ENCODE measurements at places on chromosomes 1 and 21.

DNA sequence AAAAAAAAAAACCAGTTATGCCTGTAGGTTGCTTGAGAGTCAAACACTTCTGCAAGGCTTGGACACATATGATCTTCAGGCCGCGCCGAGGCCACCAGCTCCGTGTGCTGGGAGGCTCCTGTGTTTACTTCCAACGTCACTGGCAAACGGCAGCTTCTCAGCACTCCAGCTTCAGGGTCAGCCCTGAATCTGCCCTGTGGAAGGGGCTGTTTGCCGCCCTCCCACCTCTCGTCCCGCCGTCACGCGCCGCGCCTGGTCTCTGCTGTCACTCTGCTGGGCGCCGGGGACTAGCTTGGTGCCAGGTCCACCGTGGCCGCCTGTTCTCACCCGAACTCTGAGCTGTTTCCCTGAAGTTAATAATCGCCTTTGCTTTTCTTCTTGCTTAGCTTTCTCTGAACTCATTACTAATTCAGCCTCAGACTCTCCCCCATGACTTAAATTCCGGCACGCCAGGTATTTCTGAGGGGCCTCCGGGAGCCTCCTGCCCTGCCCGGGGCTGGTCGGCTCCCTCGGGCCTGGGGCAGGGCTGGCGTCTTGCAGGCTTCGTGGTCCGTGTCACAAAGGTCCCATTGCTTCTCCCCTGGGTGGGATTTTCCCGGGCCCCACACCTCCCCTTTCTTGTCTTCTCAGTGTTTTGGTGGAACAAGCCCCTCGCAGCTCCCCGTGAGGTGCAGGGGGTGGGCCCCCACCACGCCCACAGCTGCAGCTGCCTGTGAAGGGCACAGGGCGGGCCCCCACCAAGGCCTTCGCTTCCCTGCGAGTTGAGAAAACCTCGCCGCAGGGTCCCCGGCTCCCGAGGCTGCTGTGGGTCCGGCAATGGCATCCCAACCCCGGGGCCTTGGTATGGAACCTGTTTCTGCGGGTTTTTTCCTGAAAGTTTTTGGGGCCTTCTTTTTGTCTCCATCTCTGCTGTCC is 14.6 kb upstream of the C1orf159 start:
- DNase-seq = no peak

GRCh38 chr1:43074244-43074643 is 97.8 kb downstream of the EBNA1BP2 start:
- DNase-seq = no peak

DNA sequence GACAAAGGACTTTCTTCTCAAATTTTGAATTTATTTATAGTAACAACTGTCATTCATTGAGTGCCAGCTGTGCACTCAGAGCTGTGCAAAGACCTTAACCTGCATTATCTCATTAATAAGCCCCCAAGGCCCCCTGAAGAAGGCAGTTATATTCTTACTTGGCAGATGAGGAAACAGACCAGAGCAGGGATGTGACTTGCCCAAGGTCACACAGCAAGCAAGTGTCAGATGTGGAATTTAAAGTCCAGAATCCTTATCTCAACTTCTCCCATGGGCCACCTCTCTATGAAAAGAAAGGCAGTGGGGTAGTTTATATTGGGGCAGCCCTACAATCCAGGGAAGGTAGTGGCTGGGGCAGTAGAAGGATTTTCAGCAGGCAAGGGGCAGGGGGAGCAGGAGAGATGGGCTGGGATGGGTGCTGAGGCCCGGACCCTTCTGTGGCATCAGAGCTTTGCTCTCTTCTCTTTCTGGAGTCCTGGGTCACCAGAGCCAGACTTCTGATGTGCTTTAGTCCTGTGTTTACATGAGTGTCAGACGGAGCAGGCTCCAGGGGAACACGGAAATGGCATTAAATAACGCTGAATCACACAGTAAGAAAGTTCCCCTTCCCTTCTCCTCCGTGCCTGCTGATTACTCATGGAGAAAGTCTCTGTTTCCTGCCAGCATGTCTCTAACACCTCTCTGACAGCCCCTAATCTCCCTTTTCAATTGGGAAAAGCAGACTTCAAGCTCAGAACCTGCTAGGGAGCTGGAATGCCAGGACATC is 39.5 kb downstream of the EPHB2 start:
- no peak for DNase-seq

- peak; percentile 79 for DNase-seq
Measured at GRCh38 chr1:904310-904950, 19.3 kb upstream of the SAMD11 start.

- no peak for DNase-seq
Measured at GRCh38 chr1:66262208-66262963, 271.6 kb upstream of the SGIP1 start.

DNA sequence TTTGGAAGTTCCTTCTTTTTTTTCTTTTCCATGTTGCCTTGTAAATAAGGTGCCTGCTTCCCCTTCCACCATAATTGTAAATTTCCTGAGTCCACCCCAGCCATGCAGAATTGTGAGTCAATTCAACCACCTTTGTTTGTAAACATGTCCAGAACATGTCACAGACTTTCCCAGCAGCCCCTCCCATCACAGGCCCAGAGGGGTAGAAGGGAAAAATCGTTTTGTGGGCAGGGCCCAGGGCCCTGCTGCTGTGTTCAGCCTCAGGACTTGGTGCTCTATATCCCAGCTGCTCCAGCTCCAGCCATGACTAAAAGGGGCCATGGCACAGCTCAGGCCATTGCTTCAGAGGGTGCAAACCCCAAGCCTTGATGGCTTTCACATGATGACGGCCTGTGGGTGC is 384.6 kb upstream of the NCAM2 start:
- no peak for DNase-seq

DNA sequence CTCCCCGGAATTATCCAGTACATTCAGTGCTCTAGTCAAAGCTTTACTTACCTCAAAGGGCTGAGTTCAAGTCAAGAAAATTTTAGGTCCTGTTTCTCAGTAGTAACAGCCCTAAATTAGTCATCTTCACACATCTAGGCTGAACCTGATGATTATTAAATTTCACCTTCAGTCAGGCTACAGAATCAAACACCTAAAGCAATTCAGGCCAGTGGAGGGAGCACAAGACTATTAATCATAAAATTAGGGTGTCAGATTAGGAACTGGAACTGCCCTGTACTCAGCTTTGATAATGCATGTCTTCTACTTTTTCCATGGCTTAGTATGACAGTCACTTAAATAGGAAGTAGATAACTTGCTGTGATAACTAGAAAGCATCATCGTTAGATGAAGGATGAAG is 28.4 kb upstream of the BCAS2 start:
- no peak for DNase-seq

GRCh38 chr1:200198236-200198635 is 170.7 kb downstream of the NR5A2 start:
- no peak for DNase-seq

DNA sequence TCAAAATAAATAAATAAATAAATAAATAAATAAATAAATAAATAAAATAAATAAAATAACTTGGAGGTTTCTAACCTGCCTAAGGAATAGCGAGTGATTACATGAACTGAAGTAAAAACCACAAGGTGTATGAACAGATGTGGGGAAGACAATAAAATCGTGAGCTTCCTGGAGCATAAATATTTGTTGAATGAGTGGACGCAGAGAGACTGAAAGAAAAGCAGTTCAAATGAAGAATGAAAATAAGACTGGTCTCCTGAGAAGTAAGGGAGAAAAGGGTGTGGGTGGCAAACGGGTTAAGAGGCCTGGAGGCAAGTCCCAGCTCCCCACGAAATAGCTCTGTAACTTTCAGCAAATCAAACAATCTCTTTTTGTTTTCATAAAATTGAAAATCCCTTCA is 33.6 kb downstream of the CHML start:
- no peak for DNase-seq

GRCh38 chr1:204760350-204760749 is 74.8 kb upstream of the LRRN2 start:
- no peak for DNase-seq

GRCh38 chr1:221040691-221041285 is 161.5 kb downstream of the HLX start:
- DNase-seq = no peak

DNA sequence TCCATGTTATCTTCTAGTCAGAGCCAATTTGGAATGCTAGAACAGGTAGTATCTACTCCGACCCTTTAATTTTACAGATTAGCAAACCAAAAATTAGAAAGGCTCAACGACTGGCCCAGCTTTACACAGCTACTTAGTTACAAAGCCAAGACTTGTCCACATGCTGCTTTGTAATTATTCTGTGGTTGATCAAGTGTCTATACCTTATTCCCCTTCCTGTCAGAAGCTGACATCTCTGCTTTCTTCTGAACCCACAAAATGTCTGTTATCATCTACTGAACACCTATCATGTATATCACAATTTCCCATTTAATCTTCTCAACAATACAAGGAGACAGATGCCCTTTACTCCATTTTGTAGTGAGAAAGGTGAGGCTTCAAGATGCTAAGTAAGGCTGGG is 15.6 kb downstream of the TGFBR3 start:
- no peak for DNase-seq

DNA sequence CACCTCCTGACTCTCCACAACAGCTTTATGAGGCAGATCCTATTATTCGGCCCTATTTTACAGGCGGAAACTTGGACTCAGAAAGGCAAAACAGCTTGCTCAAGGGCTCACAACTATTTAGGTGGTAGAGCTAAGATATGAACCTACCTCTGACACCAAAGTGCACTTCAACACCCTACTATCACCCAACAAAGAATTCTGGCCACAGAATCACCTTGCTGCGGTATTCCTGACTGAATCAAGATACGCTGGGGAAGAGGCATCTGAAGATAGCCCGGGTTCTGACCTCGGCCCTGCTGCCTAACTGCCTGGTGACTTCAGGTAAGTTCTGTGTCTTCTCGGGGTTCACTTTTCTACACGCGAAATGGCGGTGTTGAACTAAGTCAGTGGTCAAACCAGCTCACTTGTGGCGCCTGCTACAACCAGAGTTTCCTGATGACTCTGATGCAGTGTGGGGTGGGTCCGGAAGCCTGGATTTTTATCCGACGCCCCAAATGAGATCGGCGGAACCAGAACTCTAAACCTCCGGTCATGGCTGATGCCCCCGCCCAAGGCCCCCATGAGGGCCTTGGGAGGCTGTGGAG is 608 bp downstream of the PEF1 start:
- DNase-seq = no peak

DNA sequence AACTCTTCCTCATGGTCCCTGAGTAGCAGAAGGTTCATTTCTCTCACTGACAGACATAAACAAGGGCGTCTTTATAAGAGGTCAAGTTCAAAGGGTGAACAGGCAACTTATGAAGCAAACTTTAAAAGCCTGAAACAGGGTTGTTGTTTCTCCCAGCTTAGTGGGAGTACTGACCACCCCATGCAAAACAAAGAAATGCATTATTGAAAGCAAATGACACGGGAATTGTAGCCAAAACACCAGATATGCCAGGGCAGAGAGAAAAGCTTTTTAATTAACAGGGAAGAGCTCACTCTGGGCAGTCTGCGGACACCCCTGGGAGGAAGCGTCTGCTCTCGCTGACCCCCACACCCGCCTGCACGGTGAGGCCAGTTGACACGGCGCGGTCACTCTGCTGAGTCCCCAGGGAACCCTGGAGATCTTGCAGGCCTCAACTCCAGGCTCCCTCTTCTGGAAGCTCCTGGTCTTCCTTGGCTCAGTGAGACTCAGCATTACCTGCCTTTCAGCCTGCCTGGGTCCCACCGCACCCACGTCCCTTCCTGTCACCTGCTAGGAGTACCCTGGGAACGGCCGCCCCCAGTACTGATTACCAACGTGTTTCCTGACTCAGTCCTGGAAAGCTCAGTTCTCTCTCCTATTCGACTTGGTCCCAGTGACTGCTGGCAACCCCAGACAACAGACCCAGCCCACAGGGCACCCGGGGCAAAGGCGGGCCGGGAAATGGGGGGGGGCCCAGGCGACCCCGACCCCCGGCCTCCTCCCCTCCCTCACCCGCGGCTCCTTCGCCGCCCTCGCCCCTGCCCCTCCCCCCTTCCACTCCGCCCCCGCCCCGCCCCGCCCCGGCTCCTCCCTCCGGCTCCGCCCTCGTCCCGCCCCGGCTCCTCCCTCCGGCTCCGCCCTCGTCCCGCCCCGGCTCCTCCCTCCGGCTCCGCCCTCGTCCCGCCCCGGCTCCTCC is 972 bp downstream of the CFAP410 start:
- no peak for DNase-seq

DNA sequence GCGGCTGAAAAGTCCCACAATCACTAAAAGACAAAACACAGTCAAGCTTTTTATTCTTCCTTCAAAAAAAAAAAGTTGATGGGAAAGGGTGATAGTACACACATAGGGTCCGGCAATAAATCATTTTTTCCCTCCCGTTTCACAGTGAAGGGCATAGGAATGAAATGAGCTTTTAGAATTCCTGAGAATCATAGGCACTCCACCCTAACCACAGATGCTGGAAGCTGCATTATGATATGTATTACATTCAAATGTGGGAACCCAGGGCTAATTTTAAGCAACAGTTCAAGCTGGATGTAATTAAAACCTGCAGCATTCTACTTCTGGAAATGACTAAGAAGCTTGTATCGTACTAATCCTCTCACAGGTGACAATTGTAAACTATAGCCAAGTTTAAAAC is 75.7 kb upstream of the KCNJ15 start:
- DNase-seq = no peak

- no peak for DNase-seq
Measured at GRCh38 chr1:61362351-61362750, 280.0 kb downstream of the NFIA start.

- no peak for DNase-seq
Measured at GRCh38 chr1:174407665-174408064, 40.1 kb upstream of the GPR52 start.

- no peak for DNase-seq
Measured at GRCh38 chr1:199508653-199509052, 518.9 kb upstream of the NR5A2 start.

DNA sequence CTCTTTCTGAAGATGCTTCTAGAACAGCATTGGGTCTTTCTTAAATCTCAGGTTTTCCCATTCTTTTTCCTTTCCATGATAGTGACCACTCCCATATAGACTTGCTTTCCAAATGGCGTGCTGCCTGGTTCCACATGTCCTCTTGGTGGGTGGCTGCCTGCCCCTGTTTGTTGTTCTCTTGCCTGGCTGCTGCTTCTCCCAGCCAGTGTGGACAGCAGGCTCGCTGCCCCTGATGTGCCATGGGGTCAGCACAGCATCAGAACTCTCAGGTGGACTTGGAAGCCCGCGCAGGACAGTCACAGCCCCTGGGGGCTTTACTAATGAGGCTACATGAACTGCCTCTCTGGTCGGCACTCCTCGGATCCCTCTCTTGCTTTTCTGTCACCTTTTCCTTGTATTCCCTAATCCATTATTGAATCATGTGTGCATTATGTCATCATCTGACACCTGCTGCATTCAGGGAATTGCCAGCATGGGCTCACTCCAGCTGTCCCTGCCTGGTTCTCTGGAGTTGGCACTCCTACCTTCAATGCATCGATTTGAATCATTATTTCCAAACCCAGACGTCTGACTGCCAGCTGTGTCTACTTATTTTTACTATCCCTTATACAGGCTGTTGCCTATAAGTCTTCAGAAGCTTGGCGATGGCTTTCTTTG is 100.5 kb upstream of the COA6 start:
- DNase-seq = no peak

- no peak for DNase-seq
Measured at GRCh38 chr1:178933105-178933561, 62.3 kb upstream of the ANGPTL1 start.

- no peak for DNase-seq
Measured at GRCh38 chr1:219927956-219928790, at the start of gene SLC30A10. TSS of gene SLC30A10 (minus strand) at chr1:219928557. CDS start at chr1:219928440, 117 bp downstream.

GRCh38 chr1:1755852-1756251 is 22.4 kb downstream of the NADK start:
- DNase-seq = no peak

- DNase-seq = no peak
Measured at GRCh38 chr21:34008618-34009017, 64.8 kb upstream of the MRPS6 start.
